ENCODE measurements at places on chromosomes 6 and 20.

DNA sequence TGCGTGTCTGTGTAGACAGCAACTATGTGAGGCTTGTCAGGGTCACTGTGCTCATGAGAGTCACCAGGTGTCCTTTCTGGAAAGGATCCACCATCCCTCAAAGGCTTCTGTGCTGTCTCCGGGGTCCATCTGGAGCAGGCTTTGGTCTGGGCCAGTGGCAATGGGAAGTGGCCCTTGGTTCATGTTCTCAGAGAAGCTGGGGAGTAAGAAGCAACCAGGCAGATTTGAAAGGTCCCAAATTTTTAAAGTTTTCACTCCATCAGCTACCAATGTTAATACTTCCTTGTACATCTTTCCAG is 68.2 kb downstream of the GCNT2 start:
- DNase-seq = no peak

DNA sequence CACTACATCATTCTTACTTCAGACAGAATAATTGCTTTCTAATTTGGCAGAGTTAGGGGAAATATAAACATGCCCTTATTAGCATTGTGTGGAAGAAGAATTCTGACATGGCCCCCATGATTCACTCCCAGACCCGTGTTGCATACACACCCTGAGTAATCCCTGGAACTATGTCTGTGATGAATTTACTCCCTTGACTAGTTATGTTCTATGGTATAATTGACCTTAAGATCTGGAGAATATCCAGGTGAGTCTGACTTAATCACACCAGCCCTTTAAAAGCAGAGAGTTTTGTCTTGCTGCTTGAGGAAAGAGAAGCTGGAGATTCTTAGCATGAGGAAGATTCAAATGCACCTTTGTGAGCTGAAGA is 262.9 kb downstream of the SOX4 start:
- no peak for DNase-seq

DNA sequence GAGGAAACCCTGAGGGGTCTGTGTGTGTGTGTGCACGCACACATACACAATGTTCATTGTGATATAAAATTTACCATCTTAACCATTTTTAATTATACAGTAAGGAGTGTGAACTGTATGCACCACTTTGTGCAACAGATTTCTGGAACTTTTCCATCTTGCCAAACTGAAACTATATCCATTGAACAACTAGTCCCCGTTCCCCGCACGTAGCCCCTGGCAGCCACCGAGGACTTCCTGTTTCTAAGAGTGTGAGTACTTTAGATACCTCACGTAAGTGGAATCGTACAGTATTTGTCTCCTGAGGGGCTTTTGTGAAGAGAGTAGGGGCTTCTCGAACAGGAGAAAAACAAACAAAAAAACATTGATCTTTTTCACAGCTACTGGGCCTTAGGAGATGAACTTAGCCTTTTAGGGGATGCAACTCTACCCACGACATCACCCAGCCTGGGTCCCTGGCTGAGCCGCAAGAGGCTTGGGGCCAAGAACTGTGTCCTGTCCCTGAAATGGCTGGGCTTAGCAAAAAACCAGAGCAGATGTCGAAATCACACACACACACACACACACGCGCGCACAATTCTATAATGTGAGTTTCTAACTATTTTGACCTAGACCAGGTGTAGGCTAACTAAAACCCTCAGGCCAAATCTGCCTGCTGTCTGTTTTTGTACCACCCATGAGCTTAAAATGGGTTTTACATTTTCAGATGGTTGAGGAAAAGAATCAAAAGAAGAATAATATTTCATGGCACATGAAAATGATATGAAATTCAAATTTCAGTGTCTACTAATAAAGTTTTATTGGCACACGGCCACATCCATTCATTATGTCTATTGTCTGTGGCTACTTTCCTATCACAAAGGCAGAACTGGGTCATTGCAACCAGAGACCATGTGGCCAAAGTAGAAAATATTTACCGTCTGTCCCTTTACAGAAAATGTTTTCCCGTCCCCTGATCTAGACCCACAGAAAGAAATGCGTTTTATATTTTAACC is 144.2 kb downstream of the EYA2 start:
- DNase-seq = no peak

GRCh38 chr6:89479897-89480296 is 46.9 kb downstream of the ANKRD6 start:
- no peak for DNase-seq

- DNase-seq = no peak
Measured at GRCh38 chr20:33600981-33601380, 61.1 kb upstream of the C20orf144 start.

- DNase-seq = no peak
Measured at GRCh38 chr6:14932485-14933182, 313.2 kb upstream of the JARID2 start.

- no peak for DNase-seq
Measured at GRCh38 chr6:26022132-26022472, 59.5 kb downstream of the TRIM38 start.

DNA sequence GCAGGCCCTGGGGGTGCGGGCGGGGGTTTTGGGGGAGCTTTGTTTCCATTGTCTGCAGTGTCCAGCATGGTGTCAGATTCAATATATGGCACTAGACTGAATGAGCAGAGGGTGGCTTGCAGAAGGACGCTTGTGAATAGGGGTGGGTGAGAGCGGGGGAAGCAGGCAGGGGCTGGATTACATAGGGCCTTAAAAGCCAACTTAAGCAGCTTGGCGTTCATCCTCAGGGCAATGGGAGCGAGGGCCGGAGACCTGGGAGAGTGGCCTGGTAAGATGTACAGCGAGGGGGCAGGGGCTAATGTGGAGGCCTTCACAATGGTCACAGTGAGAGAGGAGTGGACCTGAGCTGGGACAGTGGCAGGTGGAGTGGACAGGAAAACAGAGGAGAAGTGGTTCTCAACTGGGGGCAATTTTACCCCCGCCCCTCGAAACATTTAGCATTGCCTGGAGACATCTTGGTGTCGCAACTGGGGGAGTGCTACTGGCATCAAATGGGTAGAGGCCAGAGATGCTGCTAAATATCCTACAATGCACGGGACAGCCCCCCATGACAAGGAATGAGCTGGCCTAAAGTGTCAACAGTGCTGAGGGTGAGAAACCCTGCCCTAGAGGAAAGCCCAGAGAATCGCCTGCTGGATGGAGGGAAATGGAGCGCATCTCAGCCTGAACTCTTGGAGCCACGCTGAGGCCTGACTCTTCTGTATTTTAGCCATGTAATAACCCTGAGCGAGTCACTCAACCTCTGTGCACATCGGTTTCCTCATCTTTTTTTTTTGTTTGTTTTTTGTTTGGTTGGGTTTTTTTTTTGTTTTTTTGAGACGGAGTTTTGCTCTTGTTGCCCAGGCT is 15.1 kb upstream of the BAK1 start:
- no peak for DNase-seq

DNA sequence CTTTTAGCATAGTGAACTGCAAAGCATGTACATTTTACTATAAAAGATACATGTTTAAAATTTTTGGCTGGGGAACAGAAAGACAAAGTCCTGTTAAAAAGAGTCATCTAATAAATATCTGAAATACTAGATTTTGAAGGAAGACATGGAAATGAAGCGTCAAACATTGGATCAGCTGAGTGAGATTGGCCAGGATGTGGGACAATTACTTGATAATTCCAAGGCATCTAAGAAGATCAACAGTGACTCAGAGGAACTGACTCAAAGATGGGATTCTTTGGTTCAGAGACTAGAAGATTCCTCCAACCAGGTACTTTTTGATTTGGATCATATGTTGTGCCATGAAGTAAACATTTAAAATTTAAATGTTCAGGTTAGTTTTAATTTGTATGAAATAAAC is 162.3 kb downstream of the UTRN start:
- no peak for DNase-seq

GRCh38 chr6:37491171-37491829 is 8.4 kb downstream of the CCDC167 start:
- no peak for DNase-seq

DNA sequence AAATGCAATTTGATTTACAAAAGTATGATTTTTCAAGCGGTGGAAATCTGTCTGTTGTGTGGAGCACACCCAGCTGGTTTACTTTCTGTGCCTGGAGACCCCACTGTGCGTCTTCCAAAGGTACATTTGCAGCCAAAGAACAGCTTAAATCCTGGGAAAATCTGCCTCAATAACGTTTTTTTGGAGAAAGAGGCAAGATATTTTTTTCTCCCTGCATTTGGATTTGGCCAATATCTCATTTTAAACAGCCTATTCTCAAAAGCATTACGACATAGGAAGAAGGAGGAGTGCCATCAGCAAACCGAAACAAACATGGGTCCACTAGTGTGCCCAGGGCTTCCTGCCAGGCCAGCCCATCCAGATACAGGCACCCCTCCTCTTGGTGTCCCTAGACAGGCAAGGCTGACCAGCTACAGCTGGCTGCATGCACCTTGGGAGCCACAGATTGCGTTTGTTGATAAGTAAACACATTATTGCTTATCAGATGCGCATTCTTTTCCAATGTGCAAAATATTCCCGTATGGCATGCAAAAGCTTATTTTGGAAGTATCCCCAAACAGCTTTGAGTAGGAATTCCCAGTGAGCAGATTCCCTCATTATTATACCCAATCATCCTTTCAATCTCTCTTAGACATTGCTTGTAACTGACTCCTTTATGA is 184.5 kb upstream of the MARCKS start:
- DNase-seq = no peak

GRCh38 chr6:33197431-33198048 is 2.9 kb downstream of the RXRB start:
- no peak for DNase-seq

- no peak for DNase-seq
Measured at GRCh38 chr6:85348643-85349042, 101.2 kb upstream of the NT5E start.

GRCh38 chr6:21731411-21732031 is 138.0 kb downstream of the SOX4 start:
- DNase-seq = no peak

DNA sequence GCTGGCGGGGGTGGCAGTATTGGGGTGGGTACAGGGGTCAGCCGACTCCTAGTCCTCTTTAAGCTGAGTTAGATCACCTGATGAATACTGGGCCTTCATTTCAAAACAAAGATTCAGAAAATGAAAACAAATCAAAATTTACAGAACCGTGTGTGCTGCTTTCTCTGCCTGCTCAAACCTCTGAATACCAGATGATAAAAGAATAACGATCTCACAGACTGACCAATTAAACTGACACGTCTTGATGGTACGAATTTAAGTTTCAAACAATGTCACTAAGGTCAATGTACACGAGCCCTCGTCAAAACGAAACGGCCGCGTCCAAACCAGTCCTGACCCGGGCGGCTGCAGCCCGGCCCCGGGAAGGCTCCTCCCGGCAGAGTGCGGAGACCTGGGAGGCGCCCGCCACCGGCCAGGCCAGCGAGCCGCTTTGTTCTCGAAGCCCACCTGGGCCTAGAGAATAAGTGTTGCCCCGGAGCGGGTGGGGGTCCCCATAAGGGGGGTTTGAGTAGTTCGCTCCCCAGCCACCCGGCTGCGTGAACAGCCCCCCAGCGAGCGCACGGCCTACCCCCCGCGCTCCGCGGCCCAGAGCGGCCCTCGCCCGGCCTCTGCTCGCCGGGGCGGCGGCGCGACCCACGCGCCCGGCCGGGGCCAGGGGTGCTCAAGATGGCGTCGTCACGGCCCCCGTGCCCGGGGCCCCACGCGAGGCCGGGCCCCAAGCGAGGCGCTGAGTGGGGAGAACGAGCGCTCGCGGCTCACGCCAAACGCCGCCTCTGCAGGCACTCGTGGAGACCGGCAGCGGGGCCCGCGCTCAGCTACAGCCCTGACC is 728 bp downstream of the PSMA7 start:
- DNase-seq = no peak

DNA sequence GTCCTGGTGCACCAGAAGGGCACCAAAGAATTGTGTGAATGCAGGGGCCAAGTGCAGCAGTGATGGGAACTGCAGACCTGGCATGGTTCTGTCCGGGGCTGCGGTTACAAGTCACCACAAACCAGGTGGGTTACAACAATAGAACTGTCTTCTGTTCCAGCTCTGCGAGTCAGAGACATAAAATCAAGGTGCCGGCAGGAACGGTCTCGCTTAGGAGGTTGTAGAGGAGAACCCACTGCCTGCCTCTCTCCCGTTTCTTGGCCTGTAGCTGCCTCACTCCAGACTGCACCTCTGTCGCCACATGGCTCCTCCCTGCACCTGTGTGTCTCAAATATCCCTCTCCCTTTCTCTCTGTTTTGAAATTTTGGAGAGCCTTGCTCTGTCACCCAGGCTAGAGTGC is 143.3 kb downstream of the TAF4 start:
- no peak for DNase-seq

- peak; percentile 89 for DNase-seq
Measured at GRCh38 chr20:35311409-35311808, 19.2 kb upstream of the FAM83C start.

- DNase-seq = no peak
Measured at GRCh38 chr20:58673119-58673518, 19.5 kb upstream of the NPEPL1 start.

GRCh38 chr6:82976179-82976578 is 89.5 kb downstream of the UBE3D start:
- DNase-seq = no peak

- no peak for DNase-seq
Measured at GRCh38 chr6:75926293-75927168, 145.9 kb downstream of the IMPG1 start.

DNA sequence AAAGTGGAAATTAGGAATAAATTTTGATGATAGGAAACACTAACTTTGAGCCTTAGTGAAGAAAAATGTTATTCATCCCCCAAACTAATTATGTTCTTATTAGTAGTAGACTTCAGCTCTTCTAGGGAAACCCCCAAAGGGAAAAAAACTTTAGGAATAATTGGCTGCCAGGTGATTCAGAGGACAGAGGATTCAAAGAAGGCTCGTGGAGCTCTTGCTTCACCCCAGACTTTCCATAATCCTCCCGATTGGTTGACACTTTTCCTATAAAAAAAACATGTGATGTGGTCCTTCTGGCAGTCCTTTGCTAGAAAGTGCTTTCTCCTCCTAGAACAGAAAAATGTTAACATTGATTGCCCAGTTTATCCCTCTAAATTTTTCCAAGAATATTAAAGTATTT is 5.6 kb upstream of the CCDC170 start:
- DNase-seq = no peak

GRCh38 chr6:111952821-111953540 is 79.7 kb upstream of the FYN start:
- no peak for DNase-seq

DNA sequence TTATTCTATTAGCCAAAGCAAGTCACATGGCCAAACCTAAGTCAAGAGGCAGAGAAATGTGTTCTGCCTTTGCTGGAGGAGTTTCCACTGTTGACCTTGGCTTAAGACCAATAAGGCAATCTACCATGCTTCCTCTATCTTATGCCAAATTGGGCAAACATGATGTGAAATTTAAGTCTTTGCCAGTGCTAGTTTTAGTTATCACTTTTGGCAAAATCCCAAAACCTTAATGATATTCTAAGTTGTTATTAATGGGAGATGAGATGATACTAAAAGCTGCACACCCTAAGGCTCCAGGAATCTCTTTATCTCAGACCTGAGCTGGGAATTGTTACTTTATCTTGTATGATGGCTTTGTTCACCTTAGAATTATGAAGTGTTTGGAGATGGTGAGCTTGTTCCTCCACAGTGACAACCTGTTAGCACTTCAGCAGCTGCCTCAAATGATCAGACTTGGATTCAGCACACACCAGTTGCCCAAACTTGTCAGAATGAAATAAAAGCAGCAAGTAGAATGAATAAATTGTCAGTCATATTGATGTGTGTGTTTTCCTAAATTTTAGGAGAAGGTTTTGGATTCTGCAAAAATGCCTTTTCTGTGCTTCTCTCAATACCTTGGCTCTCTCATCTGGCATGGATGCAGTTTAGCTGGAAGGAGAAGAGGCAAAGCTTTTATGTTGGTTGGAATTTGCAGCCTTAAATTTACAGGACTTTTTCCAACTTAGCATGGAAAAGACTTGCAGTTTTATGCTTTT is 49.3 kb downstream of the RIN2 start:
- DNase-seq = no peak

All from stimulated activated CD8-positive, alpha-beta memory T cell treated with anti-CD3 and anti-CD28 coated beads, Interleukin-7, amount 100 ng/mL, for 48 hours (primary cell).